ENCODE measurements at places on chromosomes 2 and 18. TPM values are rescaled to one million over a fixed set of nuclear protein-coding genes. Genes with fewer than 3 reads are reported as not detected.

- peak; percentile 48 for DNase-seq
Measured at GRCh38 chr2:213451542-213452239, 167.4 kb downstream of the SPAG16 start.

ICA1L gene
- 4.3 TPM for total RNA-seq

ERBB4 gene
- total RNA-seq = 166 TPM

MZT2B gene
- total RNA-seq = 162 TPM

ADGRF3 gene
- 0.93 TPM for total RNA-seq

- DNase-seq = peak; percentile 20
Measured at GRCh38 chr18:46721331-46721730, 35.5 kb downstream of the ST8SIA5 start.

DNA sequence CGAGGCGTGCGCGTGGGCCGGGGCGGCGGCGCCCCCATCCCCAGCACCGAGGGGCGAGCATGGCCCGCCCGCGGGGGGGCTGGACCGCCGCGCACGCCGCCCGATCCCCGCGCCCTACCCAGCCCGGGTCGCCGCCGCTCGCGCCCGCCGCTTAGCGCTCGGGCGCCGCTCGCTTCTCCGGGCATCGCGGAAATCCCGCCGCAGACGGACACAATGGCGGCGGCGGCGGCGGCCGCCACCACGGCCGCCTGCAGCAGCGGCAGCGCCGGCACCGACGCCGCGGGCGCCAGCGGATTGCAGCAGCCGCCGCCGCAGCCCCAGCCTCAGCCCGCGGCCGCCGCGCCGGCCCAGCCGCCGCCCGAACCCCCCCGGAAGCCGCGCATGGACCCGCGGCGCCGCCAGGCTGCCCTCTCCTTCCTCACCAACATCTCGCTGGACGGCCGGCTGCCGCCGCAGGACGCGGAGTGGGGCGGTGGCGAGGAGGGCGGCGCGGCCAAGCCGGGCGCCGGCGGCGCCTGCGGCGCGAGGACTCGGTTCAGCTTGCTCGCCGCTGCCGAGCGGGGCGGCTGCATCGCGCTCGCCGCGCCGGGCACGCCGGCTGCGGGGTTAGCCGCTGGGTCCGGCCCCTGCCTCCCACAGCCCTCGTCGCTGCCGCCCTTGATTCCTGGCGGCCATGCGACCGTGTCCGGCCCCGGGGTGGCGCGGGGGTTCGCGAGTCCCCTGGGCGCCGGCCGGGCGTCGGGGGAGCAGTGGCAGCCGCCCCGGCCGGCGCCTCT, 453 bp downstream of the CABLES1 start:
- peak; percentile 72 for DNase-seq

TDRD15 gene
- total RNA-seq = 0.44 TPM

All from endodermal cell (in vitro differentiated cells).